T-helper 17 cell (primary cell): ENCODE measurements at places on chromosomes 7 and 10. TPM values are rescaled to one million over a fixed set of nuclear protein-coding genes. Genes with fewer than 3 reads are reported as not detected.

GRCh38 chr7:50502001-50502684, 52.0 kb upstream of the FIGNL1 start:
- DNase-seq: no peak

DNA sequence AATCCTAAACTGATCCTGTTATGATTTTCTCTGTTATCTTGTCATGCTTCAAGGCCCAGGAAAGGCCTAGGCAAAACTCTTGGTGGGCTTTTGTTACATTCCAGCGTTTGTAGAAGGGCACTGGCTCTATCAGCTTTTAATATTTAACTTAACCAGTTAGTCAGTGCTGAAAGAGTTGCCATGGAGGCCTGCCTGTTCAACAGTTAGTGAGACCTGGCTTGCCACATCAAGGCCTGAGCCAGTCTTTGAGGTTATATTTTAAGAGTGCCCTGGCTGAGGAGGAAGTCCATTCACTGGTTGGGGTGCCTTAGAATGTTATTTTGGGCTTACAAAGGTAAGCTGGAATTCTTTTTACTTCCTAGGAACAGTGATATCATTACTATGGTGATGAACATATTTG, 144.1 kb upstream of the NRG3 start:
- DNase-seq: no peak

DNA sequence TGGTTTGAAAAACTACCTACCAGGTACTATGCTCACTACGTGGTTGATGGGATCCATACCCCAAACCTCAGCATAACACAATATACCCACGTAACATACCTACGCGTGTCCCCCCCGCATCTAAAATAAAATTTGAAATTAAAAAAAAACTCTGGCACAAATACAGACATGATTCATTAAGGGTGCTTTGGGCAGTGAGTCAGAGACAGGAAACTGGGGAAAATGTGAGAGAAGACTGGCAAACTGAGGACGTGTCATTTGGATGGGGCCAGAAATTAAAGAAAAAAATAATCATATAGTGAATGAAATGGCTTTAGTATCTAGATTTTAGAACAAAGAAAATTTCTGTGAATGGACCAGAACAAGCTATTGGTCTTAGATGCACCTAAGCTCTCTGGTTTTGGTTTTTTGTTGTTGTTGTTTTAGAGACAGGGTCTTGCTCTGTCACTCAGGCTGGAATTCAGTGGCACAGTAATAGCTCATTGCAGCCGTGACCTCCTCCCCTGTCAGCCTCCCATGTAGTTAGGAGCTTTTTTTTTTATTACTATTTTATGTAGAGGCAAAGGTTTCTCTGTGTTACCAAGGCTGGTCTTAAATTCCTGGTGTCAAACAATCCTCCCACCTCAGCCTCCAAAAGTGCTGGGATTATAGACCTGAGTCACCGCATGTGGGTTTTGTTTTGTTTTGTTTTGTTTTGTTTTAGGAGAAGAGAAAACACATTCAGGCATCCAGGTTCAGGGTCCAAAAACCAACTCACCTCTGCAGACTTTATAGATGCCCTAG, 5.9 kb upstream of the PRSS58 start:
- DNase-seq: no peak

DNA sequence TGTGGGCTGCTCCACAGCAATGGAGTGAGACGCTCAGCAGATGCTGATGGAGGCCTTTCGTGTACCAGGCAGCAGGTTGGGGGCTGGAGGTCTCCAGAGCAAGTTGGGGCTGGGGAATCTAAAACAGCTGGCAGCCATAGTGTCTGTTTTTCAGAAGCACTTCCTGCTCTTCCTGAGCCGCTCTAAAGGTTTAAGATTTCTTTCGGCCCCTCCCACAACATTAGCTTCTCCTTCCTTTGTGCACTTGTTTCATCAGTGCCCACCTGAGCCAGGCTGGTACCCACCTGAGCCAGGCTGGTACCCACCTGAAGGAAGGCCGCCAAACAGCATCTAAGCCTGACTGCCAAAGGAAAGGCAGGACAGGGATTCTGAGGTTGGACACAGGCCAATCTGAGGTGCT, 18.4 kb upstream of the WAPL start:
- no peak for DNase-seq

- DNase-seq: no peak
These were observed 17.5 kb upstream of the RUFY2 start for GRCh38 chr10:68424454-68425014.

DNA sequence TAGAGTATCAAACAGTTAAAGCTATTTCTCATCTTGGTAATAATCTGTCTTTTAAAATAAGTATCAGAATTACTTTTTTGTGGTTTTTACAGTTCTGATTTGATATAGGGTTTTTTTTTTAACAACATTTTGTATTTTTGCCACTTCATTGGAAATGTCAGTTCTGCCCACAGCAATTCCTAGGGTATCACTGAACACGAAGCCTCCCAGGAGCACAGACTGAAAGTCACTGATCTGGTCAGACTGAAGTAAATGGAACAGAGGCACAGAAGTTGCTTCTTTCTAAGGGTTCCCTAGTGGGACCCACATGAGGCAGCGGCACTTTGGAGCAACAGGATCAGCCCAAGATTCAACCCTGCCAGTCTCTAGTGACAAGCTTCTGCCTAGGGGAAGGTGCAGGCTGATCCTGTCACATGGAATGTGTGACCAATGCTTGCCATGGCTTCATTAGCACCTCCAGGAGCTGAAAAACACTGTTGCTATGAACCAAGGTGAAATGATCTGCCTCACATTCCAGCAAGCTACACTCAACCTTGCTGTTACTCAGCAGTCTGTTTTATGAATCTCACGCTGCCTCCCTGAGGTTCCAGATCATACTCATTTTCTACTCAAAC, 273.4 kb upstream of the CSTF2T start:
- no peak for DNase-seq

- DNase-seq: no peak
These were observed 129.9 kb downstream of the KBTBD2 start for GRCh38 chr7:32761451-32762205.

DNA sequence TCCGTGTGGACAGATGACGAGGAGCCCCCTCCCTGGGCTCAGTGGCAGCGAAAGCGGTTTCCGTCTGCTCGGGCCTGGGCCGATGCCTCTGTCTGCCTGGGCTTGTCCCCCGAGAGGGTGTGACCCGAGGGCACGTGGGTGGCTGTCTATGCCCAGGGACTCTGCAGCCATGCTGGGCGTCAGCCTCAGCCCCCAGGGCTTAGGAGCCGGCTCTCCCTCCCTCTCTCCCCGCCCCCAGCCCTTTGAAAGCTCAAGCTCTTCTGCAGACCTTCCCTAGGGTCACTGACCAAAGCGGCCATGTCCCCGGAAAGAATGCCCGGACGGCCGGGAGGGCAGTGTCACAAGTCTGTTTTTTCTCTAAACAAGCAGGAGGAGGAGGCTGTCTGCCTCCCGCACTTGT, 7.1 kb downstream of the MICALL2 start:
- DNase-seq: no peak

- no peak for DNase-seq
These were observed 3.0 kb downstream of the GCC1 start for GRCh38 chr7:127582361-127582760.

DNA sequence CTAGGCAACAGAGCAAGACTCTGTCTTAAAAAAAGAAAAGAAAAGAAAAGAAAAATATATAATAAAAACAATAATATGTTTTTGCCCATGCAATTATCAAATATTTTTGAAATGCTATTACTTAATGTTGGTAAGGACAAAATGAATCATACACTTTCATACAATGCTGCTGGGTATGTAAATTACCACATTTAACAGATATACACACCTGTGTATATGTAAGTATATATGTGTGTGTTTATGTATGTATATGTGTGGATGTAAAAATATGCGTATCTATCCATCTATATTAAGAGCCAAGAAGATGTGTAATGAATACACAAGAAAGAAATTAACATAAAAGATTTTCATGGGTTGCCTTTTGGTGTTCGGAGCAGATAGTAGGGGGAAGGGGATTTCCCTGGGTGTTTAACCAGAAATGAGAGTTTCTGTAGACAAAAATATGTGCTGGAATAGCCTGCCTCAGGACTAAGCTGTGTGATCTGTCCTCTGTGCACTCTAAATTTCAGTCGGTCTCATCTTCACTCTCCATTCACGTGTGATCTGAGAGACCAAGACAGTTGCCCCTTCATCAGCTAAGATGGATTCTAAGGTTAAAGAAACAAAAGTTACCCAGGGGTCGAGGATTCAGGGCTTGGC, 61.2 kb downstream of the PRKCQ start:
- DNase-seq: no peak

- no peak for DNase-seq
These were observed 46.9 kb downstream of the ATE1 start for GRCh38 chr10:121880895-121881294.

DNA sequence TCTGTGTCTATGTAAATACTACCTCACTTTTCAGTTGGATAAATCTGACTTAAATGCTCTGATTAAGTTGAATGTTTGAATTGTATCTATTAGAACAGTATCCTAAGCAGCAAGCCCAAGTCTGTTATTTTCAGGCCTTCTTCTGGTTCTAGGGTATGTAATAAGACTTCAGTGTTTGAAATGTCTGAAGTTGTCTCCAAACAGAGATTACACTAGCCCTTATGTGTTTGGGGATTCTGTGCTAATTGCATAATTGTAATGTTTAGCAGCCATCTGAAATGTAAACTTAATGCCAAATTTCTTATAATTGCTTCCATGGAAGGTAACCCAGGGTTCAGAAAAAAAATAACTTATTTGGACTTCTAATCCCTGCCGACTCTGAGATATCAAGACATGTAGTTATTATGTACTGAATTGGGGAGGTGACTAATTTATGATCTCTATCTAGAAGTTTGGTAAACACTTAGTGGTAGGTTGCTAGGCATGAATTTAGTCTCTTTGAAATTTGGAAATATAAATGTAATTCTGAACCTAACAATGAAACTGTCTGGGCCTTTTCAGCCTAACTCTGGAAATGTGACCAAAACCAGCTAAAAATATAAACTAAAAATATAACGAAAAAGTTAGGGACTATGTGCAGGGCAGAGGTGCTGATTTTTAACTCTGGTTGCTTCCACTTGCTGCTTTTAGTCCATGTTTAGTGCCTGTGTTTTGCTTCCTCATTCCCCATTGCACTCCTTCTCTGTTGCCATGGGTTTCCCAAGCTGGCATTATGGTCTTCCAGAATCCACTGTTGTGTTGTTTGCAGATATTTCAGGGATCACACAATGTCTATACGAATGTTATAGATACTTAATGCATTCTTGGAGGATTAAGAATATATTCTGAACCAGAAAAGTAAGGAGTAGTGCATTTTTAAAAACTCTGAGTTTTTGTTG, 54.8 kb downstream of the MCU start:
- no peak for DNase-seq

GRCh38 chr7:124323597-124323996, 290.7 kb upstream of the TMEM229A start:
- DNase-seq: no peak

- DNase-seq: no peak
These were observed 121.5 kb downstream of the TPST1 start for GRCh38 chr7:66326501-66327215.

- DNase-seq: no peak
These were observed 9.2 kb downstream of the FOXL3 start for GRCh38 chr7:299169-299568.

DNA sequence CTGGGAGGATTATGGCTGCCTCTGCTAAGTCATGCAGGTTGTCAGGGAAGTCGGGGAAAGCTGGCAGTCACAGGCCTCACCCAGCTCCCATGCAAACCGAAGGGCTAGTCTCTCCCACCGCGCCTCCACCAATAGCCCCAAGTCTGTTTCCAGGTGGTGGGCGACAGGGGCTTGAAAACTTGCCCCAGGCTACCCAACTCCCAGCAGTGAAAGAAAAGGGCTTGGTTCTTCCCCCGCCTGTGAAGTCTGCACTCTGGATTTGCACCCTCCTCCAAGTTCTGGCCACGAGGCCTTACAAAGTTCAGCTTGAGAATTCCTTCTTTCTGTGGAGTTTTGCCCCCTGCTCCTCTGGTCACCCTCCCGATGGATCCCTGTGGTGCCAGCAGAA, 99.9 kb upstream of the CHST15 start:
- DNase-seq: no peak

DNA sequence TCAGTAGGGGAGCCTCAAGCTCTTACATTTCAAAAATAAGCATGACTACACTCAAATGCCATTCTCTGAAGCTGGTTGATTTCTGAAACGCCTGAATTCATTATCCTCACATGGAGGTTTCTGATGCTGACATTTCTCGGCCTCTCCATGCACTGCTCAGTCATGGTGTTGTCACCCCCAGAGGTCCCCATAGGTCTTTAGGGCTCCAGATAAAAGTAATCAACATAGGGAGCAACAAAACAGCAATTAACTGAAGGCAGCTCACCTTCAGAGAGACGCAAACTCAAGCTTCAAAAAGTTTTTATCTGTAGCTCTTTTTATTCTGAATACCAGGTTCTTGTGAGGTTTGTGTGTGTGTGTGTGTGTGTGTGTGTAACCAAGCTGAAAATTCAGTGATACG, 223.2 kb upstream of the LRRN3 start:
- no peak for DNase-seq

- no peak for DNase-seq
These were observed 58.4 kb upstream of the ABCB5 start for GRCh38 chr7:20557116-20557515.

DNA sequence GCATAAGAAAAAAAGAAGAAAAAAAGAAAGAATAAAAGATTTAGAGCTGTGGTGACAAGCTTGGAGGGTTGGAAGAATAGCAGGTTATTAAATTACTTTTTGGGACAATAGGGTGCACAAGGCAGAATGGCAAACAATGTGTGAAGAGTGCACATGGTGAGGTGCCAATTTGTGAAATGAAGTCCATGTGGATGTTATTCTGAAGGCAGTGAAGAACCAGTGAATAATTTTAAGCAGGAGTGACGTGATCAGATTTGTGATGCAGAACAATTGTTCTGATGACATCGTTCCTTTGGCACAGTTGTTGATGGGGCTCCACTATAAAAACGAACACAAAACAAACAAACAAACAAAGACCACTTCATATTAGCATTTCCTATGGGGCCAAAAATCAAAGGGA, 700.3 kb downstream of the NRG3 start:
- DNase-seq: no peak

- DNase-seq: no peak
These were observed 30.5 kb downstream of the CTNNA3 start for GRCh38 chr10:67665491-67665890.

GRCh38 chr7:74143383-74143782, 30.8 kb upstream of the EIF4H start:
- no peak for DNase-seq

- DNase-seq: no peak
These were observed 70.0 kb downstream of the AMPH start for GRCh38 chr7:38561166-38561565.

- DNase-seq: no peak
These were observed 72.7 kb downstream of the RGS10 start for GRCh38 chr10:119469846-119470245.

Gene MMD2
- total RNA-seq: not detected

Gene AKR1E2
- total RNA-seq: 4.3 TPM

Gene DCLRE1C
- total RNA-seq: 15.3 TPM

Gene CFAP43
- not detected for total RNA-seq

Gene MTERF1
- total RNA-seq: 20.3 TPM

Gene ST8SIA6
- 4.1 TPM for total RNA-seq

Gene ACBD7
- total RNA-seq: not detected

Gene PIP
- not detected for total RNA-seq

Gene PRR15
- not detected for total RNA-seq

Gene OR2A5
- total RNA-seq: not detected

Gene SPDYE1
- total RNA-seq: 0.18 TPM

Gene PSMA2
- total RNA-seq: 49.8 TPM

Gene GNGT1
- not detected for total RNA-seq

Gene TUBB8
- not detected for total RNA-seq

Gene HABP2
- not detected for total RNA-seq
